ENCODE measurements at places on chromosomes 5 and 9.
A peak's percentile ranks its signal among the peaks of the same experiment; 100 is the strongest.

GRCh38 chr5:137856916-137857862, 10.5 kb upstream of the MYOT start:
- peak overlapping the region; percentile 54 for H3K4me3 ChIP-seq
- H3K27me3 ChIP-seq = no peaks in the 10 kb centered on the region
- peaks cover 35% of the 10 kb centered on the region for H3K4me1 ChIP-seq
- no peak for DNase-seq

DNA sequence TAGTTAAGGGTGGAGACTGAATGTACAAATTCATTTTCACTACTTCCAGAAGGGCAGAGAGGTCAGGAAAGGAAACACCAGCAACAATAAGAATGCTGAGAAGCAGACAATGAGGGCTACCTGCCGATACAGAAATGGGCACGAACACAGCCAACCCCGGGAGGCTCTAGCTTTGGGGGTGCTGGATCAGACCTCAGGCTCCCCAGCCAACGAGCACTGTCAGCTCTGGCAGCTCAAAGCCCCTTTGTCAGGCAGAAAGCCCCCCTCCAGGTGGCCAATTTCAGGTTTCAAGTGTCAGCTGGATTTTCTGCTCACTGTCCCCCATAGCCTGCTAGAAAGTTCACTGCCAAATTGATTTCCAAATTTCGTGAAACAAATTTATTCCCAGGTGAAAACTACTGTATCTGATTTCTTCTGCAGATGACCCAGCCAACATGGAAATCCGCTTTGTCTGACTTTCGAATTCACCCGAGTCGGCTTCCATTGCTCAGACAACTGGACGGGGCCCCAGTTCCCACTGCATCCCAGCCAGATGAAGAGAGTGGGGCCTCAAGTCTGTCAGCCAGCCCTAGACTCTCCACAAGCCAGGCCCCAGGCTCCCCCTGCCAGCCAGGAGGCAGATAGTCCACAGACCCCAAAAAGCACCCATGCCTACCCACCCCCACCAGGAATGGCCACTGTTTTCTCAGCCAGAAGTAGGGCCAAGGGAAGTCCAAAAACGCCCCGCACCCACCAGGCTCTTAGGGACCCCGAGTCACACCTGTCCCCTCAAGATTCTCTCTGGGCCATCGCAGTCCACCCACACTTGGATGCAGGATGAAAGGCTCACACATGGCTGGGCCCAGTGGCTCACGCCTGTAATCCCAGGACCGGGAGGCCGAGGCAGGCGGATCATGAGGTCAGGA, 96.5 kb upstream of the PHYKPL start:
- no peak overlapping the region for H3K27ac ChIP-seq
- peaks cover 39% of the 10 kb centered on the region for H3K4me1 ChIP-seq
- no peaks in the 10 kb centered on the region for H3K36me3 ChIP-seq
- no peak for DNase-seq
- H3K4me3 ChIP-seq = no peak overlapping the region

GRCh38 chr5:6675784-6676491, 37.3 kb upstream of the TENT4A start:
- DNase-seq = no peak
- H3K36me3 ChIP-seq = peaks cover 5% of the 10 kb centered on the region
- no peak overlapping the region for H3K4me3 ChIP-seq

DNA sequence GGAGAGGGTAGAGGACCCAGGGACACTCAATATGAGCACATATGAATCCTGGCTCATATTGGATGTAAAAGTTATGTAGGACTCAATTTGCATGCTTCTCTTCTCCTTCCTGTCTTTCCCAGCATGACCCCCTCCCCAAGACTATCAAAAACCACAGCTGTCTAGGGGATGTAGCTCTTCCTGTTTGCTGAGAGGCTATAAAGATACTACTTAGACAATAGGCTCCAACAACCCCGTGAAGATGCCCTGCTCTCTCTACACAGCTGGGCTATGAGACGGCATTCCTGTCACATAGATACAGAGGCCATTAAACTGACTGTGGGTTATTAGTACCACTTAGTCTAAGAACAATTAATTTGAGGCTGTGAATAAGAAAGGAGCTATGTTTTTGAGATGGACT, 56.5 kb upstream of the PCSK1 start:
- no peaks in the 10 kb centered on the region for H3K27me3 ChIP-seq
- H3K27ac ChIP-seq = no peak overlapping the region
- H3K4me3 ChIP-seq = no peak overlapping the region
- no peaks in the 10 kb centered on the region for H3K4me1 ChIP-seq

- no peak overlapping the region for H3K4me3 ChIP-seq
- peaks cover 10% of the 10 kb centered on the region for H3K4me1 ChIP-seq
- peaks cover 15% of the 10 kb centered on the region for H3K36me3 ChIP-seq
- H3K27me3 ChIP-seq = no peaks in the 10 kb centered on the region
These were observed 23.7 kb downstream of the PPP3R2 start for GRCh38 chr9:101571114-101571513.

DNA sequence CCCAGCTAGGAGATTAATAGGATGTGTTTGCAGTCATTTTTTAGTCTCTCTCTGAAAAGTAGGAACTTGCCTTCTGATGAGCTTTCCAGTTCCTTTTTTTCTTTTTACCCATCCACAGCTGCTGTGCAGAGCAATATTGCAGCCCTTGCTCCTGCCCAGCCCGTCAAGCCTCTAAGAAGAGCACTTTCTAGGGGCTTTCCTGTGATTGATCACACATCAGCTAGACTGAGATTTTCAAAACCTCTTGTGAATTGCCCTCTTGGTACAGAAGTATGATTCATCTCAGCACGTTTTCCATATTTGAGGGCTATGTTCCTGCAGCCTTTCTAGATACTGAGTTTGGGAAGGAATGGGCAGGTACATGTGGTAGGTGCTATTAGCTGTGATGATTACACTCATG, 93.9 kb downstream of the GALNT10 start:
- DNase-seq = no peak
- H3K36me3 ChIP-seq = no peaks in the 10 kb centered on the region
- peaks cover 43% of the 10 kb centered on the region for H3K4me1 ChIP-seq

GRCh38 chr9:108766626-108767161, 89.1 kb downstream of the ACTL7B start:
- H3K4me1 ChIP-seq = peaks cover 3% of the 10 kb centered on the region
- no peak overlapping the region for H3K27ac ChIP-seq
- H3K4me3 ChIP-seq = no peak overlapping the region
- no peak for DNase-seq
- no peaks in the 10 kb centered on the region for H3K27me3 ChIP-seq

GRCh38 chr9:98927724-98928123, 16.0 kb upstream of the COL15A1 start:
- no peak for DNase-seq
- no peaks in the 10 kb centered on the region for H3K36me3 ChIP-seq
- peaks cover 23% of the 10 kb centered on the region for H3K4me1 ChIP-seq
- no peaks in the 10 kb centered on the region for H3K27me3 ChIP-seq
- no peak overlapping the region for H3K27ac ChIP-seq

DNA sequence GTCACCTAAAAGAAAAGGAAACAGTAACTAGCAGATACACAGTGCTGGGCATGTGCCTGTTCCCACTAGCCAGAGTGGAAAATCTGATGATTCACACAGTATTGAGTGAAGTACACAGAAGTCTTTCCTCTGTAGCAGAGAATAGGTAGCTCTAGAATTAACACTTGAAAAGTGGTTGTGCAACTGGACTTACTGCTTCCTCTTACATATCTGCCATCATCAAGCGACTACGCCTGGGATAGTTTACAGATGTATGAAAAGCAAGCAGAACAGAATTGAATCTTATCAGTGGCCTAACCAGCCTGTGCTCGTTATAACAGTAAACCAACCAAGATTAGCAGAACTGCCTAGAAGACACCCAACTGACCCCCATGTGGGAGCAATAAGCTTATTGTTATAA, 130.6 kb downstream of the DTWD2 start:
- no peaks in the 10 kb centered on the region for H3K4me1 ChIP-seq
- no peak for DNase-seq
- no peaks in the 10 kb centered on the region for H3K36me3 ChIP-seq
- no peak overlapping the region for H3K27ac ChIP-seq
- H3K4me3 ChIP-seq = no peak overlapping the region

GRCh38 chr9:14799030-14799429, 76.5 kb upstream of the CER1 start:
- no peak overlapping the region for H3K4me3 ChIP-seq
- no peaks in the 10 kb centered on the region for H3K27me3 ChIP-seq
- H3K36me3 ChIP-seq = no peaks in the 10 kb centered on the region
- DNase-seq = no peak
- no peaks in the 10 kb centered on the region for H3K4me1 ChIP-seq

- H3K27me3 ChIP-seq = peaks cover 100% of the 10 kb centered on the region
- DNase-seq = no peak
- no peak overlapping the region for H3K27ac ChIP-seq
- peak overlapping the region; percentile 52 for H3K4me3 ChIP-seq
These were observed 42.6 kb upstream of the BICD2 start for GRCh38 chr9:92807031-92807756.

- no peak for DNase-seq
- no peaks in the 10 kb centered on the region for H3K36me3 ChIP-seq
- no peaks in the 10 kb centered on the region for H3K4me1 ChIP-seq
- H3K27me3 ChIP-seq = peaks cover 40% of the 10 kb centered on the region
- no peak overlapping the region for H3K4me3 ChIP-seq
These were observed 323.9 kb upstream of the MSX2 start for GRCh38 chr5:174400461-174400860.

DNA sequence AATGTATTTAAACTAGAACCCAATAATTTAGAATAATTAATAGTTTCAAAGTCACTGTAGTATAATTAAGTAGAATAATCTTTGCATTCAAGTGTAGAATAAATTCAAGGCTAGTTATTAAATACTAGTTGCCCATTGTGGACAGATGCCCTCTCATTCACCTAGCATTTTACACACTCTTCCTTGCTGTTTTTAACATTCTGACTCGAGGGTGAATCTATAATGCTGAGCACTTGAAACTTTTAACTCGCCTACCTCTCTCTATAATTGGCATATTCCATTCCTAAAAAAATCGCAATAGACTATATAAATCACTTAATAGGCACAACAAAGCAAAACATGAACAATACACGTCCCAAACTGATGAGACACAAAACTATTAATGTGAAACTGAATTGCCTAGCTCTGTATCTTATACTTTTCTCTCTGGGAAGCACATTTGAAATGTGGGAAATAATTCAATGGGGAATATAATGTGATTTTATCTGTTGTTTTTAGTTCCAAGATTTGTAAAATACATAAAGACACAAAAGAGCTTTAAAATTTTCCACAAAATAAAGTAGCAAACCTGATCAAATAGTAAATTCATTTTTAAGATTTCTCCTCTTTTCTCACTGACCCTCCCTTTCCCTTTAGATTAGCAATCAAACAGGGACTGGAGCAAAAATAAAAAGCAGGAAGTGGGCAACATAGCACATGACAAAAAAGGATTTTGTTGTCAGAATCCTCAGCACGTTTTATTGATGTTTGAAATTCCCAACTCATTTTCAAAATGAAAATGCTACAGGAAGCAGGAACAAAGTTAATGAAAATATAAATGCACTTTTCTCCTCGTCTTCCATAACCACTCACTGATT, 295.6 kb downstream of the PDE4D start:
- H3K27me3 ChIP-seq = no peaks in the 10 kb centered on the region
- no peaks in the 10 kb centered on the region for H3K4me1 ChIP-seq
- H3K36me3 ChIP-seq = no peaks in the 10 kb centered on the region
- DNase-seq = no peak
- no peak overlapping the region for H3K27ac ChIP-seq
